ENCODE measurements at places on chromosomes 16 and 17. TPM values are rescaled to one million over a fixed set of nuclear protein-coding genes. Genes with fewer than 3 reads are reported as not detected.

The KCTD2 gene
- 12.8 TPM for total RNA-seq

The KRTAP1-3 gene
- not detected for total RNA-seq

The CEP112 gene
- total RNA-seq = 8.1 TPM

The CXCL16 gene
- total RNA-seq = 20.6 TPM

The C17orf50 gene
- not detected for total RNA-seq

Measured in MCF 10A (cell line).